ENCODE measurements at places on chromosomes 13 and 19. TPM values are rescaled to one million over a fixed set of nuclear protein-coding genes. Genes with fewer than 3 reads are reported as not detected.

The TRPM4 gene
- total RNA-seq: 13.4 TPM

The ZNF534 gene
- total RNA-seq: not detected

The ZNF766 gene
- total RNA-seq: 11.6 TPM

The ZNF181 gene
- 10.1 TPM for total RNA-seq
